ENCODE measurements at places on chromosomes 4 and X. TPM values are rescaled to one million over a fixed set of nuclear protein-coding genes. Genes with fewer than 3 reads are reported as not detected.
A peak's percentile ranks its signal among the peaks of the same experiment; 100 is the strongest.

Gene ARHGAP4
- 15.5 TPM for total RNA-seq

Gene SLC49A3
- 2.9 TPM for total RNA-seq

Gene KCND1
- 0.66 TPM for total RNA-seq

Gene GPR34
- 6.4 TPM for total RNA-seq

Gene NLRP2B
- 0.04 TPM for total RNA-seq

Gene ANOS1
- 16.7 TPM for total RNA-seq

DNA sequence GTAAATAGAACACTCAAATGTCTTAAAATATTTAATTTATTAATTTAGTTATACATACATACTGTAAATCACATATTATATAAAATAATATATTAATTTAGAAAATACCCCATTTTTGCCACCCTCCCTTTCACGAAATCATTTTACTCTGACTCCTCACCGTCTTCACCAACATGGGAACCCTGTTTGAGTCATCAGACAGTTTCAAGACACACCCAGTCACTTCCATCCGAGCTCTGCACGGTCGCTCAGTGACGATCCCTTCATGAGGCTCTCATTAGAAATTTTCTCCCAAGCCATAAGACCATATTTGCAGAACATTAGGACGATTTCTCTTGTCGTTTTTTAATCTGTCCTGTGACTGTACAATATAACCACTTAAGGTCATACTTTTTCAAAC, 14.5 kb downstream of the ZNF275 start:
- peaks cover 7% of the 10 kb centered on the region for H3K4me1 ChIP-seq
- peaks cover 38% of the 10 kb centered on the region for H3K36me3 ChIP-seq
- no peak for DNase-seq
- H3K27me3 ChIP-seq, result no peaks in the 10 kb centered on the region
- H3K4me3 ChIP-seq, result no peak overlapping the region
- no peak overlapping the region for H3K27ac ChIP-seq

GRCh38 chrX:10929747-10930146, 181.4 kb upstream of the HCCS start:
- no peaks in the 10 kb centered on the region for H3K36me3 ChIP-seq
- no peak overlapping the region for H3K4me3 ChIP-seq
- no peak overlapping the region for H3K27ac ChIP-seq
- DNase-seq, result no peak
- peaks cover 4% of the 10 kb centered on the region for H3K4me1 ChIP-seq
- H3K27me3 ChIP-seq, result no peaks in the 10 kb centered on the region

GRCh38 chr4:177441803-177442622, at the start of gene AGA:
AGA (minus strand) TSS chr4:177442437; CDS start chr4:177442375, 62 bp downstream.
- peak; percentile 96 for DNase-seq
- peaks cover 6% of the 10 kb centered on the region for H3K4me1 ChIP-seq
- H3K27me3 ChIP-seq, result no peaks in the 10 kb centered on the region
- no peaks in the 10 kb centered on the region for H3K36me3 ChIP-seq

DNA sequence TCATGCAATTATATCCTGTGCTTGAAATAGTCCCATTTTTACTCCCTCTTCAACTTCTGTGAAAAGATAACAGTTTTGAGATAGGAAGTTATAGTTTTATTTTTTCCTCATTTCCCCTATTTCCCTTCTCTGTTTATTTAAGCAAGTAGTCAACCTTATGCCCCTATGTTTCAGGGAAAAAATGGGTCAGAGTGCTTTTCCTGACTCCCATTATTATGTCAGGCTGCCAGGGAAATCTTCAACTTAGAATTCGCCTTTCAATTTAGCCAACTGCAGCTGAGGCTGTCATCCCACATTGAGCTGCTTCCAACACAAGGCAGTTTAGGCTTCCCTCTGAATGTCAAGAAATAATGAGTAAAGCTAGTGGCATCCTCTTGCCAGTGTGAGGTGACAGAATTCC, 42.3 kb downstream of the NXT2 start:
- no peak overlapping the region for H3K4me3 ChIP-seq
- no peaks in the 10 kb centered on the region for H3K4me1 ChIP-seq
- no peak overlapping the region for H3K27ac ChIP-seq
- H3K36me3 ChIP-seq, result no peaks in the 10 kb centered on the region

DNA sequence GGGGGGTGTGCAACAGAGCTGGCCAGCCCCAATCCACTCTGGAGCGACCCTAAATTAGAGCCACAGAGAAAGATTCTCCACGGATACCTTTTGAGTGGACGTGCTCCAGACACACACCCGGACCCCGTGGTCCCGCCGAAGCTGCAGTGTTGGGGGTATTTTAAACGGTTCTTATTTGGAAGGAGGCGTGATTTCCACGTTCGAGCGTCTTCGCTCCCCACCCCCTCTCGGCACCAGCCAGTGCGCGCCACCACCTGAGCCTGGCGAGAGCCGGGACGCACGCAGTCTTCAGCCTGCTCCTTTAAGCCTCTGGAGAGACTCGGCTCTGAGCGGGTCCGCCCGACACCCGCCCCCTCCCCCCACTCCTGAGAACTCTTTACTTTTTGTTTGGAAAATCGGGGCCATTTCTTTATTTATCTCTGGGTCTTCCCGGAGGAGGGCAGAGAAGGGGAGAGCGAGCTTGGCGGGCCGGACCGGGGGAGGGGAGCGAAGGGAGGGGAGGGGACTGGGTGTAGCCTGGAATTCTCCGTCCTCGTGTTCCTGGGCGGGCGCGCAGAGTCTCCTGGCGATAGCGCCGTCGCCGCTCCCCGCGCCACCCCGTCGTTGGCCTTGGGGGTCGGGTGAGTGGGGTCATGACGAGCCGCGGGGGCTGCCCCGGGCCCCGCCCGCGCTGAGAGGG, 668 bp upstream of the PTCHD1 start:
- H3K4me1 ChIP-seq, result peaks cover 13% of the 10 kb centered on the region
- H3K27ac ChIP-seq, result no peak overlapping the region
- peak overlapping the region; percentile 35 for H3K4me3 ChIP-seq
- peaks cover 62% of the 10 kb centered on the region for H3K27me3 ChIP-seq
- DNase-seq, result peak; percentile 38

DNA sequence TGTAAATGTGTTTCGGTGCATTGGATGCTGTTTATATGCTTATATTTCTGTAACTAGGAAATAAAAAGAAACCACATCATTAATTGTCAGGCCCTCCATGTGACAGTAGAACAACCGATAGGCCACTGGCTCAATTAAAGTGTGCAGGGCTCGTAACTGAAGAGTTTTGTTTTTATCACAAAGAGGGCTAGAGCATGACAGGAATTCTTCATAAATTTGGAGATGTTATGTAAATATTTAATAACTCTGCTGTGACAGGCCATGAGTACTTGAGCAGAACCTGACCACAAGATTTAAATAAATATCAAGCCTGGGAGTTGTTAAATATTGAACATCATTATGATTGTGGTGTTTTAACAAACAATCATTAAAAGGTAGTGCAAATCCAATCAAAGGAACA, 55.9 kb downstream of the MID1 start:
- H3K27me3 ChIP-seq, result peaks cover 9% of the 10 kb centered on the region
- no peaks in the 10 kb centered on the region for H3K4me1 ChIP-seq
- peaks cover 7% of the 10 kb centered on the region for H3K36me3 ChIP-seq
- H3K4me3 ChIP-seq, result no peak overlapping the region

GRCh38 chrX:44972132-44972531, 99.1 kb downstream of the KDM6A start:
- peaks cover 5% of the 10 kb centered on the region for H3K36me3 ChIP-seq
- H3K27ac ChIP-seq, result no peak overlapping the region

- H3K27ac ChIP-seq, result no peak overlapping the region
- H3K4me1 ChIP-seq, result peaks cover 29% of the 10 kb centered on the region
- peak overlapping the region; percentile 46 for H3K4me3 ChIP-seq
- no peaks in the 10 kb centered on the region for H3K36me3 ChIP-seq
These were observed 477 bp downstream of the FGF5 start for GRCh38 chr4:80266902-80267380.

- no peaks in the 10 kb centered on the region for H3K27me3 ChIP-seq
- no peaks in the 10 kb centered on the region for H3K4me1 ChIP-seq
- H3K36me3 ChIP-seq, result no peaks in the 10 kb centered on the region
- H3K27ac ChIP-seq, result no peak overlapping the region
- DNase-seq, result no peak
- H3K4me3 ChIP-seq, result no peak overlapping the region
These were observed 76.1 kb downstream of the KLHL8 start for GRCh38 chr4:87144356-87144755.

- H3K36me3 ChIP-seq, result no peaks in the 10 kb centered on the region
- DNase-seq, result peak; percentile 7
- H3K27ac ChIP-seq, result no peak overlapping the region
- no peaks in the 10 kb centered on the region for H3K4me1 ChIP-seq
- H3K4me3 ChIP-seq, result no peak overlapping the region
These were observed 98.8 kb upstream of the NDP start for GRCh38 chrX:44071847-44072551.

- no peak for DNase-seq
- H3K36me3 ChIP-seq, result no peaks in the 10 kb centered on the region
- no peak overlapping the region for H3K4me3 ChIP-seq
- H3K27me3 ChIP-seq, result no peaks in the 10 kb centered on the region
These were observed 25.9 kb upstream of the NDNF start for GRCh38 chr4:121098266-121098665.

- H3K27ac ChIP-seq, result no peak overlapping the region
- H3K4me1 ChIP-seq, result peaks cover 5% of the 10 kb centered on the region
- DNase-seq, result no peak
- no peak overlapping the region for H3K4me3 ChIP-seq
These were observed 149.2 kb downstream of the TBL1X start for GRCh38 chrX:9614016-9614415.

DNA sequence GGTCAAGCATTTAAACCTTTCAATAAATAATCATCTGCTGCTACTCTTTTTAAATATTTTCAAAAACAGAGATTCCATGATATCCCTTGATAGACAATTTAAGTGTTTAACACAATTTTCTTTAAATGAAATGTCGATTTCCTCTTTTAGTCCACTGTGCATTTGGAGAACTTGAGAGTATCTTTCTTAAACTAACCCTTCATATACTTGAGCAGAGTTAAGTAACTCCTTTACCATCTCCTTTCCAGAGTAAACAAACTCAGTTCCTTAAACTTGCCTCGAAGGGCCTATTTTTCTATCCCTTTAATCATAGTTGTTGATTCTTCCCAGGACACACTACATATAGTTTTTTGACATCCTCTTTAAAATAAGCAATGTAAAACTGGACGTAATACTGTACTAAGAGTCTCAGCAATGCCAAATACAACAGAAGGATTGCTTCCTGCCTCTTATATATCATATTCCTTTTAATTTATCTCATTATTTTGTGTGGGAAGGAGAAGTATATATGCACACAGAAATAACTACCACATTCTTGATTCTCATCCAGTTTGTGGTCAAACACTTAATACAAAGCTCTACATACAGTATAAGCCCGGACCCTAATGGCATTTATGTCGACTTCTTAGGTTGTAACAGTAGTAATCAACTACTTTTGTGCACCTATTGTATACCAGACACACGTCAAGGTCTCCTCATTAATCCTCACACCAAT, 22.8 kb downstream of the RAB28 start:
- peaks cover 3% of the 10 kb centered on the region for H3K36me3 ChIP-seq
- H3K27ac ChIP-seq, result no peak overlapping the region

DNA sequence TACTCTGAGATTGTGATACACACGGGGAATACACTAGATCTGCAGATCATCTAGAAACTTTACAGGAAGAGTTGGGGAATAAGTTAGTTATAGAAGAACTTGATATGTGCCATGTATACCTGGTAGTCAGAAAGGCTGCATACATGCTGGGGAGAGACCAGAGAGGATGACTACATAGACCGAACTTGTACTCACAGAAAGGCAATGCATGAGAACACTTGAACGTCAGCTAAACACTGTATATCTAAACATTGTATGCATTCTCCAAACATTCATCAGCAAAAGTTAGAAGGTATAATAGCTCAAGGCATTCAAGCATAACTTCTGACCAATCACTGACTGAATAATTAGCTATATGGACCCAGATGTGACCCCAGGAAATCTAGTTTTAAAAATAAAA, 78.0 kb upstream of the PDHA2 start:
- H3K27ac ChIP-seq, result no peak overlapping the region
- no peaks in the 10 kb centered on the region for H3K27me3 ChIP-seq
- H3K4me3 ChIP-seq, result no peak overlapping the region

GRCh38 chrX:47560934-47561658, at the start of gene ARAF:
ARAF (plus strand) TSS chrX:47561205; CDS start chrX:47562968, 1,763 bp downstream.
- DNase-seq, result peak; percentile 100
- H3K4me3 ChIP-seq, result peak within 1 kb of the TSS; percentile 73
- H3K27ac ChIP-seq, result peak within 1 kb of the TSS; percentile 96
- peaks cover 12% of the 10 kb centered on the region for H3K4me1 ChIP-seq

- H3K4me1 ChIP-seq, result no peaks in the 10 kb centered on the region
- no peak overlapping the region for H3K27ac ChIP-seq
- H3K27me3 ChIP-seq, result no peaks in the 10 kb centered on the region
- no peak for DNase-seq
- no peak overlapping the region for H3K4me3 ChIP-seq
These were observed 202.9 kb downstream of the CFAP299 start for GRCh38 chr4:80538276-80538926.

GRCh38 chr4:137069473-137069872, 462.8 kb downstream of the PCDH18 start:
- H3K27me3 ChIP-seq, result no peaks in the 10 kb centered on the region
- H3K36me3 ChIP-seq, result no peaks in the 10 kb centered on the region
- no peak for DNase-seq
- H3K4me1 ChIP-seq, result no peaks in the 10 kb centered on the region
- no peak overlapping the region for H3K27ac ChIP-seq

GRCh38 chr4:17310269-17310652, 201.6 kb downstream of the QDPR start:
- no peak overlapping the region for H3K4me3 ChIP-seq
- no peaks in the 10 kb centered on the region for H3K4me1 ChIP-seq
- DNase-seq, result no peak
- H3K27me3 ChIP-seq, result no peaks in the 10 kb centered on the region
- H3K27ac ChIP-seq, result no peak overlapping the region

GRCh38 chr4:109040441-109040840, 262.0 kb downstream of the COL25A1 start:
- peaks cover 2% of the 10 kb centered on the region for H3K4me1 ChIP-seq
- H3K36me3 ChIP-seq, result no peaks in the 10 kb centered on the region
- DNase-seq, result no peak
- H3K27ac ChIP-seq, result no peak overlapping the region

DNA sequence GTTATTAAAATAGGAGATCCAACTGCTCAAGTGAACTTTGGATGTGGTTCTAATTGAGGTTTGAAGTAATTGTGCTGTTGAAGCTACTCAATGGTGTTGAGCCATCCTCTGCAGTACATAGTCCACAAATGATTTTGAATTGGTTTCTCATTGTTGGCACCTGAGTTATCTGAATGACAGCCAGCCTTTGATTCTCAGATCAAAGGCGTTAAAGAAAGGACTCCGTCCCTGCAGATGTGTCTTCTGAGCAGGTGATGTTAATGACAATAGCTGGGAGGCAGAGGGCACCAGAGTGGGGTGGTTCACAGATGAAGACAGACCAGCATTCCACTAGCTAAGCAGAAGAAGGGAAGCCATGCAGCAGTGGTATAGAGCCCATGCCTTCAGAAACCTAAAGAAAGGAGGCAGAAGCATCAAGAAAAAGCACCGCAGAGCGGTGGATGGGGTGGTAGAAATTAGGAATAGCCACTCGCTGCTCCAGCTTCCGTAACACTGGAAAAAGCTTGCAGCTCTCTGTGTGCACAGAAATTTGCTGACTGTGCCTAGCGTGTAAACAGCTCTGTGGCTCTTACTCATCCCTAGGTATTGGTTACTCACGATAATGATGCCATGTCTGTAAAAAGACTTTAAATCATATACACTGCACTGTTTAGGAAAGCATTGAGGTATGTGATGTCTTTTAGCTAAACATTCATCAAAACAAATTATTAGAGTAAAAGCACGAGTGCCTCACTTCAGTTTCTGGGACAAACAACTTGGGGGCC, 79.2 kb upstream of the CLCN4 start:
- no peak overlapping the region for H3K27ac ChIP-seq
- no peak for DNase-seq
- no peak overlapping the region for H3K4me3 ChIP-seq
- peaks cover 23% of the 10 kb centered on the region for H3K27me3 ChIP-seq
- no peaks in the 10 kb centered on the region for H3K4me1 ChIP-seq
